ENCODE measurements at places on chromosomes 16 and 17. TPM values are rescaled to one million over a fixed set of nuclear protein-coding genes. Genes with fewer than 3 reads are reported as not detected.

DNA sequence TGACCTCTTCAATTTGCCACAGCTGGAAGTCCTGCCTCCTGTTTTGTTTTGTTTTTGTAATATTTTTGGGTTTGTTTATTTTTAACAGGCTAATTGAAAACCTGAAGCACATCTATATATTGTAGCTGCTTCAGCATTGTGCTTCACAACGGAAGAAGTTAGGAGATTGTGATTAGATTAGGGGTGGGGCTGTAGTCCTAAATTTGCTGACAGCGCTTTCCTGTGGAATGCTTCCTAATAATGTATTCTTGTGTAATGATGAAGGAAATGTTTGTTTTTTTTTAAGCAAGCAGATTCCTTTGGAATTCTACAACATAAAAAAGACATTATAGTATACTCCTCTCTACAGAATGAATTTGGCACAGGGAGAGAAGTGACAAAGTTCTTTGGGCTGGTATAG lies 70.1 kb downstream of the NLK start:
- DNase-seq = peak; percentile 7

DNA sequence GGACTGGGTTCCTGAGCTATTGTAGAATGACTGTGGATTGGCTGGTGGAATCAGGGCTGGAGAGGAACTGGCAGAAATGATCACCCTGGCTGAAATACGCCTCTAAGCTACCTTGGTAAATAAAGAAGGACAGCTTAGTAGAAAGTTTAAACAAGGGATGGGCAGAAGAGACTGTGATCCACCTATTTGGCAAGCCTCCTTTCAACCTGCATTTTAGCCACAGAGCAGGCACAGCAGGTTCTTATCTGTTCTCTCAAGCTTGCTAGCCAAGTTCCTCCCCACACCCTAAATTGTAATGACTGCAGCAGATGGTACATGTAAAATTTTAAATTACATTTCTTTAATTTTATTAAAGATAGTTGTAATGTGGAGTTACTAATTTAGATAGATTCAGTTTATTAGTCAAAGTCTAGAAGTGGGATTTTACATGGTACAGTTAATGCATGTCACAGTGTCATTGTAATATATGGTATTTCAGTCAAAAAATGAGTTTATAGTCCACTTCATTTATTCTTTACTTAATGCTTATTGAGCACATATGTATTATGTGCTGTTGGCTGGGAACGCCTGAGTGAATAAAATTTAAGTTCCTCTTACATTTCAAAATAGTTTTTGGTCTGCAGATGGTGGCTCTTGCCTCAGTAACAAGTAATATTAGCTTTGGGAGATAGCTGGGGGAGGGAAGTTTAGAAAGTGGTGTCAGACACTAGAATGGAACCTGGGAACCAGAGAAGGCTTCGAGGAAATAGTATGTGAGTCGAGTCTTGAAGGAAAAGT lies 11.2 kb downstream of the EPN2 start:
- no peak for DNase-seq

DNA sequence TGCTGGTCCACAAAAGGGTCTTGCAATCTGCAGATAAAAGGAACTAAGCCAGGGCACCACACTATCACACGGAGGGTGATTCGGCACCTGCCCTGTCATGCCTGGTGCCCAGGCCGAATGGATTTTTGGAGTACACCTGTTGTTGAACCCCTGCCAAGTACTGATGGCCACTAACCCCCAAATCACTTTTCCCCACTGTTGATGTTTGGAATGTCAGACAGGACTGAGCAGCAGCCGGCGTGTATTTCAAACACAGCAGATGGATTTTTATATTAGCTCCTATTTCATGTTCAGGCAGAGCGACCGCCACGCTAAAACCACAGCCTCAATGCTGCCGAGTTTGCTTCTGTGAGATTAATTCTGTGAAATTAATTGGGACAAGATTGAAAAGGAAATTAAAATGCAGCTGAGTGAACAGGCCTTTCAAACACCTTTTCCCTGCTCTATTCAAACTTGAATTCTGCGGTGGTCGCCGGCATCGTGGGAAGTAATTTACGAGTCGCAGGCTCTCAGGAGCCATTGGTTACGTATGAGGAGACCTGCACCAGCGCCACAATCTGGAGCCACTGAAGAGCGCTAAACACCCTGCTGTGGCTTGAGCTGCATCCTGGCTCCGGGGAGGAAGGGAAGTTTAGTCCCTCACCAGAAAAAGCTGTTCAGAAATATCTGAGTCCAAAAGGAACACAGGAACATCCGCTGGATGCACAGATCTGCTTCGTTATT lies 48.5 kb downstream of the SNX11 start:
- DNase-seq = no peak

Gene SERPINF2
- total RNA-seq = 0.29 TPM

- no peak for DNase-seq
These were observed 234.7 kb downstream of the SNX29 start for GRCh38 chr16:12210925-12211869.

- no peak for DNase-seq
These were observed 75.4 kb downstream of the HLF start for GRCh38 chr17:55340176-55340575.

DNA sequence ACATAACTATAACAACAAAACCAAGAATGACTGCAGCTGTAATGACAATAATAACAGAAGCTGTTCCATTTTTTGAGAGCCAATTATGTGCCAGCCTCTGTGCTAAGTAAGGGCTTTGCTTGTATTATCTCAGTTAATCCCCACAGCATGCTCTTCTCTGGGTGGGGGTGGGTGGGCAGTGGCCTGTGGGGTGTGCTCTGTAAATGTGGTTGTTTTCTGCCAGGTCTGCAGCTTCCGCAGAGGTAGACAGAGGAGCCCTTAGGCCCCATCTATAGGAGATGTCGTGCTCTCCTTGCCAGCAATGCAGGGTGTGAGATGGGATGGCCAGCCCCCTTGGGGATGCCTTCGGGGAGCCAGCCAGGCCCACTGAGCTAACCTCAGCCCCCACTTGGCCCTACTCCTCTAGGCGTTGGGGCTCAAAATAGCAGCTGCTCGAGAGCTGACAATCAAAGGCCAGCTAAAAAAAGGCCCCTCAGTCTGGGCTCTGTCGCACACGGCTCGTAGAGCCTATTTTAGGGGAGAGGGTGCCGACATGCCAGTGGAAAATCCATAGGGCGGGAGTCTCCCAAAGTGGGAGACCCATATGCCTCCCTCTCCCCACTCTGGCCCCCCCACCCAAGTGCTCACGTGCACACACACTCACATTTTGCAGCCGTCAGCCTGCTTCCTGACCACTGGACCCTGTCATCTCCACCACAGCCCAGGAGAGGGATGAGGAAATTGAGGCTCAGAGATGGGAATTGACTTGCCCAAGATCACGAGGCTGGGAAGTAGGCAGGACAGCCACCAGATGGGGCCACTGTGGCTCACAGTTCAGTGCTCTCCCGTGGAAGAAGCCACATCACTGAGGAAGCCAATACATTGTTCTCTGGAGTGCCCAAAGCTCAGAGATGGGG lies 15.8 kb downstream of the CDH16 start:
- DNase-seq = no peak

DNA sequence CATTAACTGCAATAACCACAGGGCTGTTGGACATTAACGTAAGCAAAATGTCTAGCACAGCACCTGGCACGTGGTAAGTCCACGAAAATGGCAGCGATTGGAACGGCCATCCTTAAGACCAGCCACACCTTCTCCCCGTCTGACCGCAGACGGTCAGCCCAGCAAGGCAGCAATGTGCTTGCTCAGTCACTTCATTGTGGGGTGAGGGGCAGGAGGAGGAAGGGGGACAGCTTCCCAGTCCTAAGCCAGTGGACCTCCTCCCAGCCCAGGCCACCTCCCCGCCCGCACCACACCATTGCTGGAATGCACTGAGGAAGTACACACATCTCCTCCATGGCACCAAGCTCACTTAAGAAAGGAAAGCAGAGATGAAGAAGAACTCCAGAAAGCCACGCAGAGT lies 8.6 kb upstream of the MYLK3 start:
- no peak for DNase-seq

Gene TLCD3B
- 1.9 TPM for total RNA-seq

Gene SPATA32
- not detected for total RNA-seq

- DNase-seq = no peak
These were observed 699 bp downstream of the MPRIP start for GRCh38 chr17:17042851-17043460.

GRCh38 chr16:1958715-1959268 lies 546 bp upstream of the NDUFB10 start:
- no peak for DNase-seq

Gene SLC22A31
- total RNA-seq = 0.58 TPM

Gene RGS9
- total RNA-seq = 8.6 TPM

GRCh38 chr16:87335625-87336433 lies 18.6 kb upstream of the C16orf95 start:
- no peak for DNase-seq

Gene MLYCD
- total RNA-seq = 2.7 TPM

GRCh38 chr16:53449816-53450517 lies 15.7 kb downstream of the RBL2 start:
- DNase-seq = no peak

- peak; percentile 56 for DNase-seq
These were observed 19.3 kb upstream of the KRT19 start for GRCh38 chr17:41547378-41547841.

DNA sequence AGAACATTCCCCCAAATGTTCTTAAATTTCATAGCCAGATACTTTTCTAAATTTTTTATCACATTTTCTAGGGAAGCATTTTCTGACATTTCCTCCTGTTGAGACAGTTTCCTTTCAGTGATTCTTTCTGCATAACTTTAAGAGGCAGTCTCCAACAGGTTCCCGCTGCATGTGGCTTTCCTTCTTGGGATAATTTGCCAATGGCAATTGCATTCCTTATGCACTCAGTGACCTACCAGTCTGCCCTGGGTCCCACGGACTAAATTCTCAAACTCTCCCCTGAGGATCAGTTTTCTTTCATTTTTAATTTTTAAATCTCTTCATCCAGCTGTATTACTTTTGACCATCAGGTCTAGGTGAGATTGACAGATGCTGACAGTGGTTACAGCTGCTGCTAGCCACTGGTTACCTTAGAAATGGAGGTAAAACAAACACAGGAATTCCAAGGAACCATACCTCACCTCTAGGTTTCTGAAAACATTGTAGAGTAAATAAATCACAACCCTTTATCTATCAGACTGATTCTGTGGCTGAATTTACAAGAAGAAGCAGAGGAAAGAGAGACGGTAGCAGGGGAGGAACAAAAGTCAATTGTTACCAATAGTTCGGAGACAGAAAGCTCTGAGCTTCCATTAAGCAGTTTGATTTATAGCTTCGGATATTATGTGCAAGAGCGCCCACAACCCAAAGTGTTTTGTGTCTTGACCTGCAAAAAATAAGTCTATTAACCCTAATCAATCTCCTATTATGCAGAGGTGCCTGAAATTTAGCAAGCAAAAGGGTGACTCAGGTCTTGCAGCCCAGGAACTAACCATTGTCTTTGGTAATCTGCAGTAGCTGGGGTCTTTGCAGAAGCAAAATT lies 216.0 kb downstream of the PMP22 start:
- no peak for DNase-seq

GRCh38 chr16:87979352-87979751 lies 28.1 kb downstream of the BANP start:
- DNase-seq = no peak

DNA sequence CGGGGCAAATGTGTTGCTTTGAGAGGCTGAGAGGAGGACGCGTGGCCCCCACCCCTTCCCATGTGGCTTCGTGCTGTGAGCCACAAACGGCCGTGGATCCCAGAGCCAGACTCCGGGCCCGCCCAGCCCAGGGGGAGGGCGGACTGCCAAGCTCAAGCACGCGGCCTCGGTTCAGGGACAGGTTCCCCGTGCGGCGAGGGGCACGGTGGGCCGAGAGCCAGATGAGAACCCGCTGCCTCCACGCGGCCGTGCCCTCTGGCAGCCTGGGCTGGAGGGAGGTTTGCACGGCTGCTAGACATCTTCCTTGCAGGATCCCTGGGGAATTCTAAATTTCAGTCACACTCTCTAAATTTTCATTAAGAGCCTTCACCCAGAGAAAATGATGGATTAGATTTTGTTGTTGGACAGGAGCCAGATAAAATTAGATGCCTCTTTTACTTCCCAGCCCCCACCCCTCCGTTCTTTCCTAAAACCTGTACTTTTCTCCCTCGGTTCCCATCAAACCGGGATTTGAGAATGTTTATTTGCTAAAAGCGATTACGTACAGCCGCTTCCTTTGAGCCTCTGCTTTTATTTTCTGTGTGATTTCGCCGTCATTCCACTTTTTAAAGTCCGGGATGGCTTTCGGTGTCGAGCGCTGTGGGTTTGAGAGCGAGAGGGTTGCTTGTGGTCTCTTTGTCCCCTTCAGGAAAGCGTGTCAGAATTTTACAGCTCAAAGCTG lies 25.0 kb upstream of the GNG13 start:
- no peak for DNase-seq

Gene CLDN9
- total RNA-seq = 0.48 TPM

GRCh38 chr16:1812732-1813163 lies 13.9 kb downstream of the HAGH start:
- DNase-seq = peak; percentile 57

Gene GLYR1
- total RNA-seq = 77.8 TPM

DNA sequence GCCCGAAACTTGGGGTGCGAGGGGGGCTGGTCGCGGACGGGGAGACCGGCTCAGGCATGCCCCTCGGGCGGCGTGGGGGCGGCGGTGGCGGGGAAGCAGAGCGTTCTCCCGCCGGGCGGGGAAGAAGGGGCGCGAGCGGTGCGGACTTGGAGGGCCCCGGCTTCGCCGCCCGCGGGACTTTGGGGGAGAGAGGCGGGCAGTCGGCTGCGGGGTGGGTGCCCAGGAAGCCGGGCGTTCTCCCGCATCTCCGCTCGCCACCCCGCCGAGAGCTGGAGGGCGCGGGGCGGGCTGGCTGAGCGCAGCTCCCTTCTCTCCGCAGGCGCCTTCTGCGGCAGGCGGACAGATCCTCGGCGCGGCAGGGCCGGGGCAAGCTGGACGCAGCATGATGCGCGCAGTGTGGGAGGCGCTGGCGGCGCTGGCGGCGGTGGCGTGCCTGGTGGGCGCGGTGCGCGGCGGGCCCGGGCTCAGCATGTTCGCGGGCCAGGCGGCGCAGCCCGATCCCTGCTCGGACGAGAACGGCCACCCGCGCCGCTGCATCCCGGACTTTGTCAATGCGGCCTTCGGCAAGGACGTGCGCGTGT lies 772 bp downstream of the NTN1 start:
- peak; percentile 27 for DNase-seq
